Posterior cingulate gyrus (tissue), 11 donors: ENCODE measurements at places on chromosomes 6 and 20.

- no peak for DNase-seq
Measured at GRCh38 chr6:14612016-14612980, 494.7 kb downstream of the CD83 start.

DNA sequence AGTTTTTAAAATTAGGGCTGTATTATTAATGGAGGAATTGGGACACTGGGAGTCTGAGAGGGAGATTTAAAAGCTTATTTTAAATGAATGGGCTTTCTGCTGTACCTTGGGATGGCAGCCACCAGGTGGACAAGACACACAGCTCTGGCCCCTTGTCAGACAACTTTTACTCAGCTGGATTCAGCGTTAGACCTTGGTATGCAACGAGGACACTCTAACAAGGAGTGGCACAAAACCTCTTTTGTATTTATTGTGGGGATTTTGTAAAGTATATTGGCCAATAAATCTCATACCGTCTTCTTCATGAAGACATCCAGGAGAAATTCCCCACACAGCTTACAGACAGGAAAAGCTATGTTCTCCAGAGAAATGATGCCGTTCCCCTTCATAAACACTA lies 105.7 kb downstream of the LCA5 start:
- no peak for DNase-seq

DNA sequence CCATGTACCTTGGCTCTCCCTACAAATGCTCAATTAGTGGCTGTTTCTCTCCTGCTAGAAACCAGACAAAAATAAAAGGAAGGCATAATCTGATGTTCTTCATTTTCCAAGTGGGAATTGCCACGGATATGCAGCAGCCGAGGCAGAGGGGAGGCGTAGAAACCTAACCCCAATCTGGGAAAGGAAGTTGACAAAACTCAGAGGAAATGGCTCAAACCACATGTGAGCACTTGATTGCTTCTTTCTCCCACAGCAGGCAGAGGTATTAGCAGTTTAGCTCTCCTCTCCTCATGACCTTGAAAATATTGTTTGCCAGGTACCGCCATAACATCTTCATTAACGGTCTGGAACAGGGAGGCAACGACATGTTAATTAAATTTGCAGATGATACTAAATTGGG lies 3.8 kb upstream of the MLN start:
- no peak for DNase-seq

DNA sequence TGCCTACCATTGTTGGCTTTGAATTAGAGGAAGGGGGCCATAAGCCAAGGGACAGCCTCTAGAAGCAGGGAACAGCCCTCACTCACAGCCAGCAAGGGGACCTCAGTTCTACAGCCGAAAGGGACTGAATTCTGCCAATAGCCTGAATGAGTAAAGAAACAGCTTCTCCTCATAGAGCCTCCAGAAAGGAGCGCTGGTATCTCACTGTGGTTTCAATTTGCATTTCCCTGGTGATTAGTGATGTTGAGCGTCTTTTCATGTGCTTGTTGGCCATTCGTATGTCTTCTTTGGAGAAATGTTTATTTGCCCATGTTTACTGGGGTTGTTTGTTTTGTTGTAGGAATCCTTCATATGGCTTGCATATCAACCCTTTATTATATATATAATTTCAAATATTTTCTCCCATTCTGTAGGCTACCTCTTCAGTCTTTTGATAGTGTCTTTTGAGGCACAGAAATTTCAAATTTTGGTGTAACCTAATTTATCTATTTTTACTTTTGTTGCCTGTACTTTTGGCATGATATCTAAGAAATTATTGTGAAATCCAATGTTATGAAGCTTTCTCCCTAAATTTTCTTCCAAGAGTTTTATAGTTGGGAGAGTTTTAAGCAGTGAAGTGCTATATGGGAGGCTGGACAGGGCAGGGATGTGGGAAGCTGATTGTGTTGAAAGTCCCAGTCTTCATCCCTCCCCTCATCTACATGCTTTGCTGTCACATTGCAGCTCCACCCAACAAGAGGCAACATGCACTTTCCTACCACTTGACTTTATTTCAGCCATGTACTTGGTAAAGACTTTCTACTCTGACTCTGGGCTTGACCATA lies 82.3 kb upstream of the SHLD1 start:
- DNase-seq: no peak

GRCh38 chr6:27237089-27237803 lies 10.3 kb upstream of the PRSS16 start:
- no peak for DNase-seq

DNA sequence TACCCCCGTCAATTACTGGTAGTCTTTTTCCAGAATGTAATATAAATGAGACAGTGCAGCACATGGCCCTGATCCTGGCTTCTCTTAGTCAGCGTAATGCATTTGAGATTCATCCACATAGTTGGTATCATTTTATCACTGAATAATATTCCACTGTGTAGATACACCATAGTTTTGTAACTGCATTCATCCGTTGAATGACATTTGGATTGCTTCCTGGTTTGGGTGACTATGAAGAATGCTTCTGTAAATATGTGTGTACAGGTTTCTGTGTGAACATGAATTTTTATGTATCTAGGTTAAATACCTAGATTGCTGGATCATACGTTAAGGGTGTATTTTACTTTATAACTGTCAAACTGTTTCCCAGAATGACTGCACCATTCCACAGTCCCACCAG lies 62.6 kb upstream of the STMND1 start:
- no peak for DNase-seq
